ENCODE measurements at places on chromosomes 4 and X.

- DNase-seq: no peak
These were observed 157.6 kb downstream of the CAMK2D start for GRCh38 chr4:113603911-113604310.

- no peak for DNase-seq
These were observed 3.9 kb downstream of the KIT start for GRCh38 chr4:54661686-54662085.

- DNase-seq: no peak
These were observed 50.2 kb downstream of the SMAD1 start for GRCh38 chr4:145531859-145532258.

- no peak for DNase-seq
These were observed 26.5 kb downstream of the HS3ST1 start for GRCh38 chr4:11402192-11402591.

DNA sequence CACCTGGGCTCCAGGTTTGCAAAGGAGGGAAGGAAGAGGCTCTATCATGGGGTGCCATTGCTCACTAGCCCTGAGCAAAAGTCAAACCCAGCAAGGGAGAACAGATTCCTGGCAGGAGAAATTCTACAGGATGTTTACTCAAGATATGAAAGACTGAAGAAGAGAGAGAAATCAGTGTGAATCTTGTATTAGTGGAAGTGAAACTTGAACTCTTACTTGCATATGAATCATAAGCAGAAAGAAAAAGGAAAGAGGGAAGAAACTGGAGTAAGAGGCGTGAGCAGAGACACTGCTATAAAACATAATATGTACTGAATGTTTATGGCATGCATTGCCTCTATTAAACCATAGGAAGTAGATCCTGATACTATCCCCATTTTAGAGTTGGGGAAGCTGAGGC is 60.9 kb downstream of the C4orf46 start:
- no peak for DNase-seq

GRCh38 chrX:112736310-112736709 is 56.6 kb upstream of the LHFPL1 start:
- DNase-seq: no peak

- no peak for DNase-seq
These were observed 30.8 kb upstream of the PLA2G12A start for GRCh38 chr4:109760682-109761081.

DNA sequence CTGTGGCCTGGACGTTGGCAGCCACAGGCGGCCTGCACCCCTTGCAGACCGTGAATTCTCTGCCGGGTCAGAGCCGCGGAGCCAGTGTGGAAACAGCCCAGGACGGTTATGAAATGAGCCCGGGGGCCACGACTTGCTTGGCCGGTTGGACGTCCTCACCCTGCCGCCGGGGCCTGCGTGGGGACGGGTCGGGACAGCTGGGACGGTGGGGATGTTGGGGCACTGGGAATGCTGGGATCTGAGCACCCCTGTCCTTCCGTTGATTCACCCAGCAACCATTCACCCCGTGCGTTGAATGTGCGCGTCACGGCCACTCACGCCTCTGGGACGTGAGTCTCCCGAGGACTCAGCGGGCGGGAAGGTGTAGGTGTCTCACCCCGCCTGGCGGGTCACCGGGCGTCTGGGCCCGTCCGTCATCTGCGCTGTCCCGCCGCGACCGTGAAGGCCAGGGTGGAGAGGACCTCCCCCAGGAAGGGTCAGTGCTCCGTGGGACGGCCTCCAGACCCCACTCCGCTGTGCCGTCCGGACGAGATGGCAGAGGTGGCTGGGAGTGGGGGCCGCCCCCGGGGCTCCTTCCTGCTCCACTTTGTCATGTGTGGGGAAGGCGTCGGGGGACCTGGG is 4.5 kb upstream of the PLCXD1 start:
- DNase-seq: peak; percentile 17

- DNase-seq: no peak
These were observed 206.1 kb downstream of the SLC39A8 start for GRCh38 chr4:102139132-102139573.

GRCh38 chr4:56078866-56079265 is 130.1 kb downstream of the CEP135 start:
- no peak for DNase-seq

DNA sequence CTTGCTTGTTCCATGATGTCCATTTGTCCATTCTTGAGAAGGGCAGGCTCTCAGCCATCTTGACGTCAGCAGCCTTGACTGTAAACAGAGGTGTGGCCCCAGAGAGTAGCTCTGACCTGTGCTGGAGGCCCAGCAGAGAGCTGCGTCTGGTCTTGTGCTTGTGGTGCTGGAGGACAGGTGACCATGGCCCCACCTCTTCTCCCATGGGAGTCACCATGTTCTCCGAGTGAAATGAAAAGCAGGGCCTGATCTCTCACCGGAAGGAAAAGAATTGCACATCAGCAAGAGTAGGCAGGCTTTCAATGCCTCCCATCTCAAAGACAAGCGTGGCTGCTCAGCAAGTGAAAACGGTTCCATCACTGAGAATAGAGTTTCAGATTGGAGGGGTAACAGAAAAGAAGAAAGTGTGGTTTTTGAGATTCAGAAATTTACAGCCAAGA is 11.5 kb downstream of the PARM1 start:
- no peak for DNase-seq

DNA sequence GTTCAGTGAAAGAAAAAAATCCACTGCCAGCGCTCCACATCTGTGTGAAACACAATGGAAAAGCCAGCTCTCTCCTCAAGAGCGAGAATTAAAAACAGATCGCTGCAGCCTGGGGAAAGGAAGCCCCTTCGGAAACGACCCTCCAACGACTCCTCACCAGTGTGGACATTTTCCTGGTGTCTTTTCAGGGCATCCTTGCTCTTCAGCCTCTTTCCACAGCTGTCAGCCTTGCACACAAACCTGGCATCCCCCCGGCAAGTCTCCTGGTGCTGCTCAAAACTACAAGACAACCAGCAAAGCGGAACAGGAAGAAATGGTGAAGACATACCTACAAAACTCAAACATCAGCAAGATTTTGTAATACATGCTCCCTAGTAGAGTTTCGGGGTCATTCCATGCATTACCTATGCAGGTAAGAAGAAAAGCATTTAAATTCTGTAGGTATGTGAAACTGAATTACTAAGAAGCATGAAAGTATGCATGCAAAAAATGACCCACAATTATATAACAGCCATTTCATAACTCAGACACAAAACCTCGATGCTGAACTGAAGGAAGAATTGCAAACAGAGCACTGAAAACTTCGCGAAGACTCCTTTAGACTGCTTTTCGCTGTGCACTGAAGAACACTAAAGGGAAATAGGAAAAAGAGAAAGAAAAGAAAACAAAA is 106.1 kb downstream of the PRDM5 start:
- no peak for DNase-seq

- no peak for DNase-seq
These were observed 142.9 kb downstream of the TMEM164 start for GRCh38 chrX:110145854-110146253.

DNA sequence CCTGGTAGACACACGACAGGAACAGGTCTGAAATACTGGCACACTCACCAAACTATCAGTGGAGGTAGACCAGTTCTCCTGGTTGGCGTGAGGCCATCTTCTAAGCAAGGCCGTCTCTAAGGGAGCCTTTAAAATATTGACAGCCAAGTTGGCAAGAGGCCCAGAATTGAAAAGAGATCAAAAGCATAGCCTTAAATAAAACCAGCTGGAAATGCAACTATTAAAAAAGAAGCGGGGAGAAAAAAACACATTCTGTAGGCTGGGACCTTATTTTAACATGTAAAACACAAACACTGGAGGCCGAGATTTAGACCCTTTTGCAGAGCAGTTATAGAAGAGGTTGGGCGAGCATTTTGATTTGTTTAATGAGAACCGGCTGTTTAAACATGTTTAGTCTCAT is 233.0 kb upstream of the CLNK start:
- DNase-seq: no peak

DNA sequence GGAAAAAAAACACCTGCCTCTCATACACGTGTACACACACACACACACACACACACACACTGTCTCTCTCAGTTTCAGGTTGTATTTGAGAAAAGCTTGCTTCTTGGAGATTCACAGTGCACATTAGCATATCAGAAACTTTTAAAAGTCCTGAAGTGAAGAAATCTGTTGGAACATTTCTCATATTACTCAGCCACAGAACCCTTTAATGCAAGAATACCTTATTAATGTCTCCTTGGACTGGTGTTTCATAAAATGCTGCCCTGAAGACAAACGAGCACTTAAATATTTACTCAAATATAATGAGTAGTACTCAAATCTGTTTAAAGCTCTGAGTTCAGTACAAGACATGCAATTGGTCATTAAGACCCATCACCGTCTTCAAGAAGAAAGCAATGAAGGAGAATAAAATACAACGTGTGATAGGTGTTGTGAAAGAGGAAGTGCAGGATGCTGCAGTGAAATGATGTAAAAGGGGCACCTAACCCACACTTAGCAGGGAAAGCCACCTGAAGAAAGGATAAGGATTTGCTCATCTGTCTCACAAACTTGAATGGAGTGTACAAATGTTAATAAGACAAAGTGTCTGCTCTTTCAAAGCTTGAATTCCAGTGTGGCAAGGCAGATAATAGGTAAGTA is 57.0 kb downstream of the DCLK2 start:
- DNase-seq: no peak

DNA sequence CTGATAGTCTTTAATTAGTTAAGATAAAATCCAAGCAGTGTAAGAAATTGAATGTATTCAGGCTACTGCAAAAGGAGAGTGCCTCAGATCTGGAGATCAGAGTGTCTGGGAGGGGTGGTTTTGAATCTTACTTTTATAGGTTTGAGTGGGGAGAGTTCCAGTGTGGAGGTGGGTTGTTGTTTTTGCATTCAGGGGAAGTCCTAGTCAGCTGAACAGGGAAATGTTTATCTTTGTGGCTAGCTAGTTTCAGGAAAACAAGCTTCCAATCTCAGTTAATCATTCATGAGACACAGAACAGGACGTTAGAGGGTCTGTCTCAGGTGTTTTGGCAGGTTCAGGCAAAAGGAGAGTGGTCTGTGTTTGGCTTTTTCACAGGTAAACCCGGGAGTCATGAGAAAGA is 26.0 kb downstream of the ZNF81 start:
- no peak for DNase-seq

GRCh38 chrX:77060572-77060971 is 386.6 kb upstream of the FGF16 start:
- no peak for DNase-seq

DNA sequence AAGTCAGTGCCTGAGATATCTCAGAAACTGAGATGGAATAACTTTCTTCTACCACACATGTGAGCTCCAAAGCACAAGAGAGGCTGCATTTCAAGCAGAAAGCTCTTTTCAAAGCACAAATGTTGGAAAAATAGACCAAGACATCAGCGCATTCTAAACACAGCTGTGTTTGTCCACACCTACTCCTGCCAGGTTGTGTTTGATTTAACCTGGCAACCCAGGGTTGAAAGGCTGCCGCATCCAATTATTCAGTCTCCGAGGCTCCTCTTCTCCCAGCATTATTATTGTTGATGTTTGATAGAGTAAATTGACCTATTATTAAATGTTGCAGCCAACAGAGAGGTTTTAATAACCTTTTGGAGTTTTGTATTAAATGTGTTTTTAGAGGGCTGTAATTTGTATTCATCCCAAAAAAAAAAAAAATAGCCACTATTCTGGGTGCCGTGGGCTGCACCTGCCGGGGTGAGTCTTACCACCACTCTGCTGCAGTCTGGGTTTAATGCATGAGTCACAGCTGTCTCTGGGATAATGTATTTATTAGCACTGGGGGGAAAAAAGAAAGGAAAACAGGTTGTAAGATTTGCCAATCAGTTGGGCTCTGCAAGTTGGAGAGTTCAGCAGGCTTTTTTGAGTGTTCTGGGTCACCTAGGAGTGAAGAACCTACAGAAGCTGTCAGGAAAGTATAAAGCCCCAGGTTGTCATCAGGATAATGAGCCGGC is 105.2 kb upstream of the NOCT start:
- DNase-seq: no peak

GRCh38 chr4:79395841-79396240 is 12.2 kb downstream of the GK2 start:
- no peak for DNase-seq

DNA sequence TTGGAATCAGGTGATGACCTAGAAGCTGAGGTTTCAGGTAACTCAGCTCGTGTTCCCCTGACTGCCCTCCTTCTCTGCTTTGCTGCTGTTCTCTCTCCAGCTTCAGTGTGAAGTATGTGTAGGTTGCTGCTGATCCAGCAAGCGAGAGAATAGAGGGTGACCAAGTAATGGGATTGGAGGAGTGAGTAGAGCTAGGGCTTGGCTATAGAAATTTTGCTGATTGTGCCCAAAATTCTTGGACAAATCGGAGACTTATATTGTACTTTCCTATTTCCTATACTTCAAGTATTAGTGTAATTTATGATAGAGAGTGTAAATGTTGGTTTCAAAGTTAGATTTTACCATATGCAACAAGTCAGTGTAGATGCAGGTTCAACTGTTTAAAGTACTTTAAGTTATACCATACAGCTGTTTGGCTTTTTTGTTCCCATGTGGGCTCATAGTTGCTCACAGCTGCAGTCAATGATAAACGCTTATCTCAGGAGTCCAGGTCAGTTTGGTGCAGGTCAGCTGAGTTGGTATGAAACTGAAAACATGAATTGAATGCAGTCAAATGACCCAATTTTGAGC is 48.0 kb downstream of the RAPGEF2 start:
- no peak for DNase-seq

GRCh38 chr4:55931833-55932232 is 16.9 kb upstream of the CEP135 start:
- DNase-seq: no peak

GRCh38 chrX:41142130-41142910 is 57.1 kb downstream of the USP9X start:
- no peak for DNase-seq

GRCh38 chrX:41802958-41803357 is 79.0 kb downstream of the GPR82 start:
- no peak for DNase-seq

- no peak for DNase-seq
These were observed 61.1 kb upstream of the STS start for GRCh38 chrX:7086384-7086783.

DNA sequence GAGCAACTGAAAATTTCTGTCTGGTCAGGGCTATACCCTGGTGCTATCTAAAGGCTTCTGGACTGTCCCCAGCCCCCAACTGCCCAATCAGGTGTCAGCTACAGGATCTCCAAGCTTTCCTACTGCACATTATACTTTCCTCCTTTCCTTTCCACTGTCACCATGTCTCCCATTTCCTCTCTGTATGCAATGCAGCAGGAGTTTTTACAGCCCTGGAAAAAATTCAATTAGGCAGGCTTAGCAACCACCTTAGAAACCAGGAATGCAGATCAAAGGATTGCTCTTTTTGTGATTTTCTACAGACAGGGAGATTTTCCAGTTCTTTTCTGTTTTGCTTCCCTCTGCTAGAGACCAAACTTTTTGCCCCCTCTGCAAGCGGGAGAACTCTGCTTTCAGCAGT is 6.0 kb upstream of the NAF1 start:
- no peak for DNase-seq

- no peak for DNase-seq
These were observed 64.5 kb downstream of the TENM3 start for GRCh38 chr4:182307746-182308145.

- no peak for DNase-seq
These were observed 137.5 kb downstream of the PALLD start for GRCh38 chr4:168634276-168634802.

GRCh38 chrX:128805236-128805635 is 718.1 kb downstream of the SMARCA1 start:
- DNase-seq: no peak
